ENCODE measurements at places on chromosomes 6 and 20.
A peak's percentile ranks its signal among the peaks of the same experiment; 100 is the strongest.

DNA sequence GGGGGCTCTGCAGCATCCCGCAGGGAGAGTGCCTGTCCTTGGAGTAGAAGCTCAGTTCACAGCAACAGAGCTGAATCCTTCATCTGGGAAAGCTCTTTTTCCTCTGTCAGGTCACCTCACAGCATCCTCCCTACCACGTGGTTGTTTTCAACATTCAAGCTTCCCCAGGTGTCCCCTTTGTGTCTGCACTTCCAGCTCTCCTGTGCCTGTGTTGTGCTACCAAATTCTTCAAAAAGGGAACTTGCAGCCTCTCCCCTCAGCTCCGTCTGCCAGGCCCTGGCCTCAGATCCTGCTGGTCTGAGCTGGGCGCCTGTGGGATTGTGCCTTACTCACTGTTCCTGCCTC, 108.4 kb downstream of the FOXF2 start:
- no peak for DNase-seq

DNA sequence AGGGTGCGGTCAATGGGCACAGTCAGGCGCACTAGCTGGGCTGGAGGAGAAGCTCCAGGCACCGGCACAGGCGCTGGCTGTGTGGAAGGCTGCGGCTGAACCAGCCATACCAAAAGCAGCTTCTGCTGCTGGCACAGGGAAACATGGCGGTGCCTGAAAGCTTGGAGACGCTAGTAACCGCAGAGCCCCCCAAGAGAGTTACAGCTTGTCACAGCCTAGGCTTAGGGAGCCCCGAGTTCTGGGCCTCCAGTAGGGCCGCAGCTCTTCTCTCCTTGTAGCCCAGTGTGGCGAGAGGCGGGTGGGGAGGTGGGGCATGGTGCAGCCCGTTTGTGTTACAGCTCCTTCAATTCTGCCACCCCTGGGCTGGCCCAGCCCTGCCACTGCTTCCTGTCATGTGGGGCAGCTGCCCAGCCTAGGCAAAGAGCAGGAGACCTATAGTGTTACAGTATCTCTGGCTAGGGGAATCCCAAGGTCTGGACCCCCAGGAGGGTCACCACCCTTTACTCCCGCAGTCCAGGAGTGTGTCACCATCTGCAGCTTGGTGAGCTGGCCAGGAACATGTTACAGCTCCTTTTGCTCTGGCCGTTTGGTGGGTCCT, 58.6 kb upstream of the MANEA start:
- DNase-seq, result no peak

DNA sequence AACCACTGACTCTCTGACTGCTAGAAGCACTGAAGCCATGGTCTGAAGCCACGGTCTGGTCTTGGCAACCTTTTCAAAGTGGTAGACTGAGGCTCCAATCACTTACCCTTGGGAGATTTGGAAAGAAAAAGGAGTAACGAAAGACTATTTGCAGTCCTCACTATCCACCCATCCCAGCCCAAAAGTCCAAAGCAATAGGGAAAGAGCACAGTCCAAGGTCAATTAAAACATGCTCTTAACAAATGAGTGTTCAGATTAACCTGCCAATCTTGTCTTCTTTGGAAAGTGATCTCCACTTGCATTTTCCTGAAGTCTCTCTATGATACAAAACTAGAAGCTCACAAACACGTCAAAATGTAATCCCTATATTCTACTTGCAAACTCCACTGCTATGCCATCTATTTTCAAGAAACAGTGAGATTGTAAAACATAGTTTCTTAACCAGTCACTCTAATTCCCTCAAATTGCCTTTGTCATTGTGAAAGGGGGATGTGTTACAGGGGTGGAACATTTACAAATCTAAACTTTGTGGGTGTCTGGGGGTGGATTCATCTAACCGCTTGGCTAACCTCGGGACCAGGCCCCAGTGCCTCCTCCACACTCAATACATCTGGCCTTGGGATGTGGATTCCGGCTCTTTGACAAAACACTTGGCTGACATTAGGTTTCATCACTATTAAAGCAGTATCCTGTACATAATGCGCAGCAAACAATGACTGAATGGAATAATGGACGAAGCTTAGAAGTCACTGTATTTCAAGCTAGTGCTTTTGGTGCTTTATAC, 56.4 kb downstream of the B4GALT5 start:
- peak; percentile 35 for DNase-seq

DNA sequence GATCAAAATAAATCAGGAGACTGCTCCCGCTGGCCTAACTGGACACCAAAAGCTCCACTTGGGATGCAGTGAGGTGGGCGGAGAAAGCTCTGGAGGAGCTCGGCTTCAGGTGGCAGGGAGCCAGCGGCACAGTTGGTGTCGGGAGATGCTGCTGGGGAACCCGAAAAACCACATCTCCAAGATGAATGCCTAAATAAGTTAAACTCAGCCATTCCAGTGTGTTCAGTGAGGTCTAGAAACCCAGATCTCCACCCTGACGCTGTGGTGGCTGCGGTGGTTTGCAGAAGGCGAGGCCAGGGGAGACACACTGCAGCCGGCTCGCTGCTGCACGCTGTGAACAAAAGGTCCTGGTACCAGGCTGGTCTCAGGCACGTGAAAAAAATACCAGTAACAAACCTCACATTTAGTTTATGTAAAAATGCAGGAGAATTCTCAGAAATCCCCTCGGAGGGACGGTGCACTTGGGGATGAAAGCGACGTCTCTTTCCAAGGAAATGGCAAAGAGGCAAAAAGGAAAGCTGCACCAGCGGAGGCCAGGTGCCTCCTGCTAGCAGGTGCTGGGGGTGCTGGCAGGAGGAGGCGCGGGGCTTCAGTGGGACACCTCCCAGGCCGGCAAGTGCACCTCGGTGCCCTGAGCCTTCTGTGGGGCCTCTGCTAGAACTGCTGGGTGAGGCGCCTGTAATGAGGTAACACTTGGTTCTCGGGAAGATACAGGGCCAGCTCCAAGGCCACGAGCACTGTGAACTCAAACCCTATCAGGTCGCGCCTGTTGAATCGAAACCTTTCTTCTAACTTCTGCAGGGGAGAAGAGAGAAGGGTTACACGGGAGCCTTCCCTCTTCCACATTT, 3.6 kb downstream of the RPS21 start:
- DNase-seq, result no peak

DNA sequence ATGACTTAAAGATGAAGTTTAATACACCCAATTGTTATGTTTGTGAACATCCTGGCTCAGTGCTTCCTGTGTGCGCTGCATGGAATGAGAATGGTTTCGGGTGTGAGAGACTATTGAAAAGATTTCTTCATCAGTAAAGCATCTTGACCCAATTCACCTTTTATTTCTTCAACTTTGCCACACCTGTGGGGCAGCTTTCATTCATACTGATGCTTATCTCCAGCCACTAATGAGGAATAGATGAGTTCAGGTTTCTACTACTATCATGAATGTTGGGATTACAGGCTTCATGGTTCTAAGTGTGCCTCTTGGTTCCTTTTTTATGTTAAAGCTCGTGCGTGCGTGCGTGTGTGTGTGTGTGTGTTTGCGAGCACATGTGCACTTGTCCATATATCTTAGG, 373.7 kb upstream of the SOX4 start:
- no peak for DNase-seq

- DNase-seq, result no peak
Measured at GRCh38 chr6:16688984-16689636, 72.2 kb downstream of the ATXN1 start.

- no peak for DNase-seq
Measured at GRCh38 chr6:35359346-35359743, 17.0 kb downstream of the PPARD start.

DNA sequence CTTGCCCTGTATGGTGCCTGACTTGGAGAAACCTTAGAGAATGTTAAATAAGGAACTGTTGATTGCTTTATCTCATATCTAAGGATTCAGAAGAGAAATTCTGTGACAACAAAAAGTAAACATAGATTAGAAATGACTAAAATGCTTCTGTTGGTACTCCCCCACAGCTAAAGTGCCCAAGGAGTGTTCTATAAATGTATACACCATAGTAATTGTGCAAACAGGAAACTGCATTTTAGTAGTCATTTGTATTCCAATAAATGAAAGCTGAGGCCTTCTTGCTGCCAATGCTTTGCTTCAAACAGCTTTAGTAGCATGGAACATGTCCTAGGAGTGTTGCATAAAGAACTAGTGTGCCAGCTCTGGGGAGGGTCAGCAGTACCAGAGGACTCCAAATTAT, 343.7 kb upstream of the IRAK1BP1 start:
- DNase-seq, result no peak

DNA sequence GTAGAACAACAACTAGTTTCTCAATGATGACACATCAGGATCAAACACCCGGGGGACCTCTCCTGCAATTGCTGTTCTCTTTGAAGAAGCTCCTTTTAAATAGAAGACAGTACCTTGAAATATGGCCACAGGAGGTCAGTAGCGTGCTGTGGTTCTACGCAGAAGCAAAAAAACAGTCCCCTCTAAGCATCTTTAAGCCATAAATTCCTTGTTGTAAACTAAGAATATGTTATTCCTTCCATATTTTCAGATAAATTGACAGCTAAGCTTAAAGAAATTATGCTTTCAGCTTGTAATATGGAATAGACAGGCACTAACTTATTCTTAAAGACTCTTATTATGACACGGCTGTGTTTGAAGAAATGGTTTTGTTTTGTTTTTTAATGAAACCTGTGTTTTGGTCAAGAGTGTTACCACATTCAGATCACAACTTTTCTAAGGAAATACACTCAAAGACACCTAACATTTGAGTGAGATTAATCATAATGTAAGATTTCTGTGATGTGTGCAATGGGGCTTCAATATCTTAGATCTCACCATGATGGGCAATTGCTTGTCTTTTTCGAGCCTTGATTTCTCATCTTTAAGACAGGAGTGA, 49.7 kb upstream of the IL20RA start:
- peak; percentile 91 for DNase-seq

- no peak for DNase-seq
Measured at GRCh38 chr6:31465718-31466117, 32.2 kb upstream of the MICB start.

- DNase-seq, result no peak
Measured at GRCh38 chr20:13800728-13801134, 15.9 kb downstream of the NDUFAF5 start.

- no peak for DNase-seq
Measured at GRCh38 chr6:52876056-52876787, 33.3 kb downstream of the GSTA3 start.

DNA sequence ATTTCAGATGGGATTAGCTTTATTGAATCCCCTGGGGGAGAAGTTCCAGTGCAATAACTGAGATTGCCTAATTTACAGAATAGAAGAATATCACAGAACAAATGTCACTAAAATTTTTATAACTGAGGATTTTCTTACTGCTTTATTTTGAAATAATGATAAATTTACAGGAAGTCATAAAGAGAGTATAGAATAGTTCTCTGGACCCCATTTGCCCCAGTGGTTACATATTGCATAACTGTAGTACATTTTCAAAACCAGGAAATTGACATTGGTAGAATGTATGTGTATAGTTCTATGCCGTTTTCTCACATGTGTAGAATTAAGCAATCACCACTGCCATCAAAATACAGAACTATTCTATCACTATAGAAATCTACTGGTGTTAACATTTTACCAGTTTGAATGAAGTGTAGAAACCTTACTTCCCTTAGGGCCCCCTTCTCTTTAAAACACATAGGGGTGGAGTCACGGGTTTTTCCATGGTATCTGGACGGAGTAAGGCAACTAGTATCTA, 18.3 kb downstream of the KIF6 start:
- peak; percentile 31 for DNase-seq

DNA sequence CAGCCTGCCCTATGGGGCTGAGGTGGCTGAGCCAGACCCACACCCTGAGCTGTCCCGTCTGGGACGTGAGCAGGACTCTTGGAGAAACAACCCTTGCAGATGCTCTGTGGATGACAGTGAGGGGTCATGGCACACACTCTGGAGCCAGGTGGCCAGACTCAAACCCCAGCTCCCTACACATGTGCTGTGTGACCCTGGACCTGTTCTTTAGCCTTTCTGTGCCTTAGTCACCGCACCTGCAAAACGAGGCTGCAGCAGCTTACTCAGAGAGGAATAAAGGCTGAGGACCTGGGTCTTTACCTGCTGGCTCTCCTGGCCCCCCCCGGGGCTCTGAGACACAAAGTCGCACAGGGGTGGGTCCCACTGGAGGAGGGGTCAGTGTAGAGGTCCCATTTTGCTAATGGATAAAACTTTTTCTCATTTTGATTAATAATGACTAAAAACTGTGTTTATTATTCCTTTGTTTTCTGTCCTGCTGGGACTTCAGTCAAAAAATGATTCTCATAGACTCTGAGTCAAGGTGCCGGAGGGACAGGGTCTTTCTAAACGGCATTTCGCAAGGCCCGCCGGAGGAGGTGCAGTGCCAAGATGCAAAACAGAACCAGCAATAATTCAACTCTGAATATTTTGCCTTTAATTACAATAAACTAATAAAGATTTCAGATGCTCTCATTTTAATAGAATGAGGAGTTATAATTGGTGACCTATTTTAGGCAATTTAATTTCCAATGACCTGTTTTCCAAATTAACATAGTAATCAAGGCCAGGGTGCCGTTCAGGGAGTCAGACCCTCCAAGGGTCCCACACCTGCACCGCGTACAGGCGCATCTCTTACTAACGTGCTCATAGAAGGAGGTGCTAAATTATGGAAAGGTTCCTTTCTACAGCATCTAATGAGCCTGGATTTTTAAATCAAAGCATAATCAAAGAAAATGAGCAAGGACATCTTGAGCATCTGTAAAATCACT, 62.4 kb downstream of the YTHDF1 start:
- DNase-seq, result no peak

- DNase-seq, result no peak
Measured at GRCh38 chr6:68458447-68458846, 176.6 kb upstream of the ADGRB3 start.

DNA sequence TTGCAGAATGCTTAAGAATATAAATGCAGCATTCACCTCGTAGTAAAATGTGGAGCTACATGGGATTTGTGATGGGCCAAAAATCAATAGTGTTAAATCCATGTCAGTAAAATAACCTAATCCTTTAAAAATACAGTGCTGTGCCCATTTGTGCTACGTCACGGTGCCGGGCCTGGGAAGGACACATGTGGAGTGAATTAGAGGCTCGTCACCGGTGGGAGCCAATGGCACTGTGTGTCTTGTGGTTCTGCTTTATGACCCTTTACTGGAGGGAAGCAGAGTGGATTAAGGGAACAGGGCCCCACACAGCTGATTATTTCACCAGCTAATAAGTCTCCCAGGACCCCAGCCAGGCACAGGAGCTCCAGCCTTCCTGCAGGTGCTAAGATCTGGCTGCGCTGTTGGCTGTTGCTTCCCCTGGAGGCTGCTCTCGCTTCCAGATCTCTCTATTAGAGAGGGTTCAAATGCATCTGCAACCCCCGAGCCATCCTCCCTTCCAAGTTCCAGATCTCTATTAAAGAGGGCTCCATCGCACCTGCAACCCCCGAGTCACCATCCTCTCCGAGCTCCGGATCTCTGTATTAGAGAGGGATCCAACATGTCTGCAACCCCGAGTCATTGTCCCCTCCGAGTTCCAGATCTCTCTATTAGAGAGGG, 405.8 kb downstream of the CDH4 start:
- no peak for DNase-seq

DNA sequence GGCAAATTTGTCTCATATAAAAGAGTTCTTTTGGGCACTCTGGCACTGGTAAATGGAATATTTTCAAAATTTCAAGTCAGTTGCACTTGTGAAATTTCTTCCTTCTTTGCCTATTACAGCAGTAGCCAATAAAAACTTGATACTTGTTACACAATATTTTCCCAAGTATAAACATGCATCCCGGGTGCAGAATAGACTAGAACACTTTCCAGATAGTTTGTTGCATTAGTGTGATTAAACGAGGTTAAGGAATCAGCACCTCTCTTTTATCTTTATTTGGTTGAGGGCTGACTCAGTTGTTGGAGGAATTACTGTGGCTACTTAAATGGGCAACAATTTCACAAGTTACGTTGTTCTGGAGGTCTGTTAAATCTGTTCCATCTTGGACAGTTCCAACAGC, 467.5 kb downstream of the CDKAL1 start:
- DNase-seq, result no peak

All from NB4 (cell line).